ENCODE measurements at places on chromosomes 16 and 17.

DNA sequence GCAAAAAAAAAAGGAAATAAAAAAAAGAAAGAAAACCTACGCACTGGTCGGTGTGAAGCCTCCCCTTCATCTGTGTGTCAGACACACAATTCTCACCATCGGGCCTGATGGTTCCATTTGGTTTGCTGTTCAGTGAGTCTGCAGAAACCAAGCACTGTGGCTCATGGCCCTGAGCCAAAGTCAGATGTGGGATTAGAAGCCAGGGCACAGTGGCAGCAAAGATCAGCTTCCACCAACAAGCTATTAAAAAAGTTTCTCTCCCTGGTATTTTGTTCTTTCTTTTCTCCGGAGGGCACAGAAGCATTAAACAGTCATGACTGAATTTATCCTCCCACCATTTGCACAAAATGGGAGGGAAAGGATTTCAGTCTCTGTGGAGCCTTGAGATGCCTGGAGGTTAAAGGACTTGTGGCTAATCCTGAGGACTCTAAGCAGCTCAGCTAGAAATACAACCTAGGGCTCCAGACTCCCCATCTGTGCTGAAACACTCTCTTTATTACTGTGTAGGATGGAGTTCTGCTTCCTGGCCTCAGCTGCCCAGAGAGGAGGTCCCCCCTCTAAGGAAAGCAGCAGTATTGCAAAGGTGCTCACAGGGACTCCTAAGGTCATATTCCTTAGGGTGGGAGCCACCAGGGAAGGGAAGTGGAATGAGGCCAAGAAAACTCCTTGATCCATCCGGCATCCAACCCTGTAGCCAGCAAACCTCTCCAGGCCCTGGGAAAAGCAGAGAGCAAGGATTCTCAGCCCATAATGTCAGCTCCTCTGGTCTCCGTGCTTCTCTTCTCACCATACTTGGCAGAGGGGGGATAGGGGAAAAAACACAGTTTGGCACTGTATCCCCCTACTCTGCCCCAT, 28.2 kb downstream of the SLC39A11 start:
- no peaks in the 10 kb centered on the region for H3K27me3 ChIP-seq
- no peak for DNase-seq
- H3K36me3 ChIP-seq, result peaks cover 20% of the 10 kb centered on the region
- H3K27ac ChIP-seq, result no peak overlapping the region

- H3K4me3 ChIP-seq, result no peak overlapping the region
- H3K36me3 ChIP-seq, result no peaks in the 10 kb centered on the region
- H3K4me1 ChIP-seq, result peaks cover 17% of the 10 kb centered on the region
- no peak overlapping the region for H3K27ac ChIP-seq
- DNase-seq, result no peak
- H3K27me3 ChIP-seq, result no peaks in the 10 kb centered on the region
Observed at GRCh38 chr16:12193692-12194091, 217.2 kb downstream of the SNX29 start.

DNA sequence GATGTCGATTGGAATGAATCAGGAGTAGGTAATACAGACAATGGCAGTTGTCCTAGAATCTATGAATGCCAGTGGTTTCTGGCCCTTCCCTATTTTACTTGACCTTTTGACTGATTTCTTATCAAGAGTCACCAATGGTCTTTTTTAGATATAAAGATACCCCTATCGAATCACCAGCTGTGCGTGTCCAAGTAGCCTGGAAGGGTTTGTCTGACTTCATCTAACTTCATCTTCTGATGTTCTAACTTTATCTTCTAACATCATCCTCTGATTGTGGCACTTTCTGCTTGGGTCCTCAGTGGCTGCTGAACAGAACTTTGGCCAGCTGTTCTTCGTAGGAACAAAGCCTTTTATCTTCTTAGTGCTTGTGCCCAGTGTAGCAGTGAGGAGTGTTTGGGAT, 129.7 kb downstream of the MSI2 start:
- DNase-seq, result no peak
- H3K36me3 ChIP-seq, result peaks cover 46% of the 10 kb centered on the region
- H3K27me3 ChIP-seq, result no peaks in the 10 kb centered on the region

GRCh38 chr17:46979147-46979863, at the start of gene RPRML:
Gene RPRML (minus strand): TSS chr17:46979253. CDS start chr17:46979007, 246 bp downstream.
- H3K27me3 ChIP-seq, result peaks cover 64% of the 10 kb centered on the region
- peak within 1 kb of the TSS; percentile 87 for H3K4me3 ChIP-seq
- H3K36me3 ChIP-seq, result peaks cover 20% of the 10 kb centered on the region
- DNase-seq, result peak; percentile 23

GRCh38 chr16:30090610-30091331, 953 bp downstream of the TBX6 start:
- H3K36me3 ChIP-seq, result no peaks in the 10 kb centered on the region
- peak overlapping the region; percentile 87 for H3K4me3 ChIP-seq
- H3K27ac ChIP-seq, result peak overlapping the region; percentile 88

- no peaks in the 10 kb centered on the region for H3K27me3 ChIP-seq
- H3K27ac ChIP-seq, result peak overlapping the region; percentile 88
- DNase-seq, result no peak
- peaks cover 2% of the 10 kb centered on the region for H3K4me1 ChIP-seq
- no peak overlapping the region for H3K4me3 ChIP-seq
- peaks cover 26% of the 10 kb centered on the region for H3K36me3 ChIP-seq
Observed at GRCh38 chr16:10343124-10343760, 42.6 kb upstream of the ATF7IP2 start.

DNA sequence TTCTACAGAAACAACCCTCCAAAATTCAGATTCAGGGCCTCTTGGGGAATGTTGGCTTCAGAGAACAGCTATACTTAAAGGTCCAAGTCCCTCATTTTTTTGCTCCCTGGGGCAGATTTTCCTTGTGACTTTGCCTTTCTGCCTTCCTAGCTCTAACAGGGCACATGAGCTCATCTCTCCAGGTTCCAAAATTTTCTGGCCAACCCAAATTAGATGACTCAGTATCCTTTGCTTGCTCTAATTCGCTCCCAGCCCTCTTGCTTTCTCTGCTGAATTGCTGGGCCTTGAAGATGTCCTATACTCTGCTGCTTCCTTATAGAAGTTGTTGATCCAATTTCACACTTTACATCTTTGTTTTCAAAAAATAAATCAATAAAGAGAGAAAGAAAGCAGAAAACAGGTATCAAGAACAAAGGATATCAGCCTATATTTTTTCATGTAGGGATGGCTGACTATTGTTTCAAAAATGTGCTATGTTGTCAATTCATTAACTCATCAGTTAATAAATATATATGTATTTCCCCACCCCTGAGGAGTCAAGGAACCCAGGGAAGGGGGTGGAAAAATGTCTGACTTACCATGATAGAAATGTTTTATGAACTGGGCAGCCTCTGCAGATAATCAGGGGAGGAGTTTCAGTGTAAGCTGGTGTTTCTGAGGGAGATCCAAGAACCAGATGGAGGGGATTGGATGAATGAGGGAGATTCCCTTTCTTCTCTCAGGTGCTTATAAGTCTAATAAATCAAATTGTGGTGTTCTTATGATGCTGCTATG, 1.0 kb upstream of the KRTAP4-2 start:
- no peak overlapping the region for H3K4me3 ChIP-seq
- H3K36me3 ChIP-seq, result no peaks in the 10 kb centered on the region
- peaks cover 3% of the 10 kb centered on the region for H3K4me1 ChIP-seq
- no peak for DNase-seq
- H3K27ac ChIP-seq, result no peak overlapping the region

DNA sequence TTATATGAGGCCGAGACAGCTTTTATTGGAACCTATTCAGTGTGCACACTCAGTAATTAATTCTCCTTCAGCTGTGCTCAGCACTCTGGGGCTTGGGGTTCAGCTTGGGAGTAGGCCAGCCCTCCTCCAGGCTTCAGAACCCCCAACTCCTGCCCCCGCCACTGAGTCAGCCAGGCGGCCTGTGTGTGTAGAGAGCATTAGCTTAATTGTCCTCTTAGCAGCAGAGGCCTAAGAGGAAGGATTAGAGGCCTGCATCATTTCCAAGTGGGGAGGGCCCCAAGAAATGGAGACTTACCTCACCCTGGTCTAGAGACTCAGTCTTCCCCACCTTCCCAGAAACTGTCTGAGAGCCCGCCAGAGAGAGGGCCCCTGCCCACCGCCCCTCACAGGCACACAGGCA, 772 bp downstream of the PRSS53 start:
- no peaks in the 10 kb centered on the region for H3K27me3 ChIP-seq
- no peak for DNase-seq
- no peaks in the 10 kb centered on the region for H3K4me1 ChIP-seq

GRCh38 chr17:40306395-40306794, 2.6 kb upstream of the RARA start:
- H3K27ac ChIP-seq, result no peak overlapping the region
- peaks cover 18% of the 10 kb centered on the region for H3K4me1 ChIP-seq
- no peaks in the 10 kb centered on the region for H3K36me3 ChIP-seq
- H3K27me3 ChIP-seq, result no peaks in the 10 kb centered on the region
- no peak for DNase-seq

DNA sequence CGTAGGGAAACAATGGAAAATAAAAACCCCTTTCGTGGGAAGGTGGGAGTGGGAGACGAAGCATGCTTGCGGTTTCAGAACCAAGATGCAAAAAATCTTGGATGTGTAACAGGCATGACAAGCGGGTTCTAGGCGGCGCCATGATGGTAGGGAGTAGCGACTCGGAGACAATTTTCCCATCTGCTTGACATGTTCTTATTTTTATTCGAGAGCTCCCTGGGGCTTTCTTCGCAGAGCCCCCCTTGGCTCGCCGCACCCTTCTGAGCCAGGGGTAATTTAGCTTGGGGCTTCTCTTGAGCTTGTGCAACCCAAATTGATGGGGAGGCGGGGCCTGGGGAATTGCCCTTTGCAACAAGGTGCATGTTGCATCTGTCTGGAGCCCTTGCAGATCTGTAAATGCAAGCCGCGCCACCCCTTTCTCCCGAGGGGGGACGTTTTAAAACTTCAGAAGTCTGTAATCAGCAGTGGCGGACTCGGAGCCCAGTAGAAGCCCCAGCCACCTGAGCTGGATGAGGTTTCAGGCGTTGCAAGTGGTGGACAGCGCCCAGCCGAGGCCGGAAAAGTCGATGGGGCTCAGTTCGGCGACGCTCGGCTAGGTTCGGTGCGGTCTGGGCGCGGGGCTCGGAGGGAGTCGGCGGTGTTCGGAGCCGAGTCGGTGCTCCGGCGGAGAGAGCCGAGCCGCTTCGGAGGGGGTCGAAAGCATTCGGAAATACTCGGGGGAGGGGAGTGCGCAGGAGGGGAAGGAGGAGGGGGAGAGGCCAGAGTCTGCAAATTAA, 2.9 kb downstream of the GNAO1 start:
- H3K27me3 ChIP-seq, result peaks cover 37% of the 10 kb centered on the region
- H3K27ac ChIP-seq, result no peak overlapping the region
- peaks cover 38% of the 10 kb centered on the region for H3K4me1 ChIP-seq
- H3K4me3 ChIP-seq, result peak overlapping the region; percentile 74
- H3K36me3 ChIP-seq, result no peaks in the 10 kb centered on the region

DNA sequence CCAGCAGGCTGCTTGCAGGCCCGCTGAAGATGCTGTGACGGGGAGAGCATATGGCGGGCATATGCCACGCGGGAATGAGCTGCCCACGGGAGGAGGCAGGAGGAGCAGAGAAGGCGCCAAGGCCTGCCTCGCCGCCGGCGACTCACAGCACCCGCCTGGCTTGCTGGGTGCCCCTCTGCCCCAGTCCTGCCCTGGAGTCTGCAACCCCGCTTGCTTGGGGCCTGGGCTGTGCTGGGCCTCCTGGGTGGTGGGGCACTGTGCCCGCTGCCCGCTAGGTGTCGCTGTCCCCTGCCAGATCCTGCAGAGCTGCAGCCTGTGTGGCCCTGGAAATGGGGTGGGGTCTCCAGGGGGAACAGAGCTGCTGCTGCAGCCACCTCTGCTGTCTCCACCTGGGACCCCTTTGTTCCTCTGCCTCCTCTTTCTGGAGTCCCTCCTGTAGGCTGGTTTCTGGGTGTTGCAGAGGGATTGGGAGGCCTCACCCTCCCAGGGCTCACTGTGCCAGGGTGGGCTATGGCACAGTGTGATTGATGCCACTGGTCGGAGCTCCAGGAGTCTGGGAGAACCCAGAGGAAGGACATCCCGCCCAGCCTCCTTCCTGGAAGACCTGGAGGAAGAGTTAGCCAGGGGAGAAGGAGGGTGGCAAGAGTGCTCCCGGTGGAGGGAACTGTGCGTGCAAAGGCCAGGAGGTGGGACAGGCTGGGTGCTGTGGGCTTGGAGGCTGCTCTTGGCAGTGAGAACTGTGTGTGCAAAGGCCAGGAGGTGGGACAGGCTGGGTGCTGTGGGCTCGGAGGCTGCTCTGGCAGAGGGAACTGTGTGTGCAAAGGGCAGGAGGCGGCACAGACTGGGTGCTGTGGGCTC, 141.0 kb upstream of the CIBAR2 start:
- no peaks in the 10 kb centered on the region for H3K4me1 ChIP-seq
- H3K27ac ChIP-seq, result no peak overlapping the region
- no peaks in the 10 kb centered on the region for H3K36me3 ChIP-seq
- DNase-seq, result peak; percentile 73

GRCh38 chr17:13265311-13265710, 247.5 kb upstream of the ELAC2 start:
- H3K27ac ChIP-seq, result no peak overlapping the region
- H3K27me3 ChIP-seq, result no peaks in the 10 kb centered on the region
- no peak overlapping the region for H3K4me3 ChIP-seq
- H3K4me1 ChIP-seq, result no peaks in the 10 kb centered on the region
- no peak for DNase-seq

DNA sequence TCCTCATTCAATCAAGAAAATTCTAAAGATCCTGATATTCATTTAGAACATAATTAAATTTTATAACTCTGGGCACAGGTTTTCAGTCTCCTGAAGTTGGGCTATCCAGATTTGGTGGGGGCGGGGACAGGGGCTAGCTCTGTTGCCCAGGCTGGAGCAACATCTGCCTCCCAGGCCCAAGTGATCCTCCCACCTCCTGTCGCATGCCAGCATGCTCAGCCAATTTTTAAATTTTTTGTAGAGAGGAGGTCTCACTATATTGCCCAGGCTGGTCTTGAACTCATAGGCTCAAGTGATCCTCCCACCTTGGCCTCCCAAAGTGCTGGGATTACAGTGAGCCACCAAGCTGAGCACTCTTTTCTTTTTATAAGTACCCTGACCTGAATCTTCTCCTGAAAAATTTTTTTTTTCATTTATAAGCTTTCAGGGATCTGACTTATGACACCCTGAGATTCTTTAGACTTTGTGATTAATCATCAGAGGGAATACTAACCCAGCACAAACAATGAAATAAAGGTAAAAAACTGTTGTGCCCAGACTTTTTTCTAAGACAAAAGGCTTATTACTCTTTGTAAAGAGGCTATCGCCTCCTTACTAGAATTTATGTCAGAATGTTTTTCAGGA, 62.6 kb downstream of the TUBD1 start:
- H3K27ac ChIP-seq, result no peak overlapping the region
- no peak for DNase-seq
- no peak overlapping the region for H3K4me3 ChIP-seq
- no peaks in the 10 kb centered on the region for H3K27me3 ChIP-seq
- peaks cover 24% of the 10 kb centered on the region for H3K36me3 ChIP-seq

GRCh38 chr17:36602924-36603384, 1.6 kb downstream of the MRM1 start:
- no peaks in the 10 kb centered on the region for H3K27me3 ChIP-seq
- H3K4me1 ChIP-seq, result peaks cover 31% of the 10 kb centered on the region
- DNase-seq, result peak; percentile 51
- peak overlapping the region; percentile 79 for H3K27ac ChIP-seq

All from naive thymus-derived CD8-positive, alpha-beta T cell (primary cell).